ENCODE measurements at places on chromosomes 3 and 15. TPM values are rescaled to one million over a fixed set of nuclear protein-coding genes. Genes with fewer than 3 reads are reported as not detected.

Gene CCDC54
- total RNA-seq, result not detected

Gene SUSD5
- 0.76 TPM for total RNA-seq

Gene NPRL2
- 21.2 TPM for total RNA-seq

Gene MRPS11
- total RNA-seq, result 19.6 TPM

Gene SPINT1
- 506 TPM for total RNA-seq

Gene GRK7
- not detected for total RNA-seq

Gene COL6A5
- total RNA-seq, result 0.11 TPM

Gene RLBP1
- not detected for total RNA-seq

Gene ALPK3
- 1.9 TPM for total RNA-seq

Gene TM6SF1
- 1.5 TPM for total RNA-seq

Gene RAB5A
- 81.5 TPM for total RNA-seq

Measured in esophagus squamous epithelium (tissue), 5 donors.